ENCODE measurements at places on chromosomes 6 and 20. TPM values are rescaled to one million over a fixed set of nuclear protein-coding genes. Genes with fewer than 3 reads are reported as not detected.

CENPQ gene
- 4.3 TPM for total RNA-seq

RPL7L1 gene
- total RNA-seq, result 64.5 TPM

TMEM151B gene
- not detected for total RNA-seq

DNA sequence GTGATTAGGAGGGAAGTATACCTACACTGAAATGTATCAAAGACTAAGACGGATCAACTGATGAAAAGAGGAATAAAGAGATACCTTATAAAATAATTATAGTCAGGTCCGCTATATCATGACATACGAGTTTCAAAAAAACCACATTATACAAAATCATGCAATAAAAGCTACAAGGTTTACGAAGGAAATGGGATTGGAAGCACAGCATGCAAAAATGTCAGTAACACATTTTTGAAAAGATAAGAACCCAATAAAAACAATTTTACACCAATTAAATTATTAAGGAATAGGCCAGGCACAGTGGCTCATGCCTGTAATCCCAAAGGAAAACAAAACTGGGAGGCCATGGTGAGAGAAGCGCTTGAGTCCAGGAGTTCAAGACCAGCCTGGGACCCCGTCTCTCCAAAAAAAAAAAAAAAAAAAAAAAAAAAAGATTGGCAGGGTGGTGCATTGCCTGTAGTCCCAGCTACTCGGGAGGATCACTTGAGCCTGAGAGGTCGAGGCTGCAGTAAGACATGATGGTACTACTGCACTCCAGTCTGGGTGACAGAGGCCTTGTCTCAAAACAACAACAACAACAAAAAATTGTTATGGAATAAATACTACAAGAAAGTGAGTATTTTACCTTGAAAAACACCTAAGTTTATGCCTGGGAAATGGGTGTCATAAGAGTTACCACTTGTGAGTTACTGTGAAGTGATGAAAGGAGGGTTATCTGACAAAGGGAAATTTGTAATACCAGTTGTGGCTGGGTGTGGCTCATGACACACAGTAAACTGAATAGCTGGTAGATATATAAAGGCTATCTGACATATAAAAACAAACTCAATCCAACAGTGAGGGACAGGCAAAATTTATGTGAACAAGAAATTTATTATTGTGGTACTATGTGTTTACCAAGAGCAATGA is 45.2 kb downstream of the RANBP9 start:
- no peaks in the 10 kb centered on the region for H3K36me3 ChIP-seq
- no peak overlapping the region for H3K4me3 ChIP-seq
- H3K27ac ChIP-seq, result no peak overlapping the region
- peaks cover 24% of the 10 kb centered on the region for H3K4me1 ChIP-seq

- H3K4me1 ChIP-seq, result peaks cover 20% of the 10 kb centered on the region
- no peaks in the 10 kb centered on the region for H3K27me3 ChIP-seq
- DNase-seq, result no peak
- no peak overlapping the region for H3K27ac ChIP-seq
- H3K4me3 ChIP-seq, result no peak overlapping the region
These were observed 38.3 kb downstream of the DAAM2 start for GRCh38 chr6:39830444-39830843.

DNA sequence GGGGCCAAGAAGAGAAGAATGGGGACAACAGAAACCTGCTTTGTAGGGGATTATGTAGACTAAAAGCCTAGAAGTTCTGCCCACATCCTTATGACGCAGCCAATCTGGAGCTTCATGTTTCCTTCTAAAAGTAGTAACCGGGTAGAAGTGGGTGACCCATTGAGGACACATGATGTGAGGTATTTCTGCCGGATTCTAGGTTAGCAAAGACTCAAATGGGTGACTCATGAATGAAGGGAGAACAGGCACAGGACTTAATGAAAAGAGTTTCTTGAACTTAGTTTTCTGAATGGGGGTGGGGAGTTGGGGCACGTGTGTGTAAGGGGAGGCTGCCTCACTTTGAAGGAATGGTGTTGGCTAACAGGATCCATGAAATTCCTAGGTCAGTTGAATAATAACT is 68.8 kb downstream of the CDS2 start:
- peaks cover 58% of the 10 kb centered on the region for H3K36me3 ChIP-seq
- no peak for DNase-seq
- H3K4me3 ChIP-seq, result no peak overlapping the region
- no peaks in the 10 kb centered on the region for H3K4me1 ChIP-seq
- no peak overlapping the region for H3K27ac ChIP-seq
- H3K27me3 ChIP-seq, result no peaks in the 10 kb centered on the region

DNA sequence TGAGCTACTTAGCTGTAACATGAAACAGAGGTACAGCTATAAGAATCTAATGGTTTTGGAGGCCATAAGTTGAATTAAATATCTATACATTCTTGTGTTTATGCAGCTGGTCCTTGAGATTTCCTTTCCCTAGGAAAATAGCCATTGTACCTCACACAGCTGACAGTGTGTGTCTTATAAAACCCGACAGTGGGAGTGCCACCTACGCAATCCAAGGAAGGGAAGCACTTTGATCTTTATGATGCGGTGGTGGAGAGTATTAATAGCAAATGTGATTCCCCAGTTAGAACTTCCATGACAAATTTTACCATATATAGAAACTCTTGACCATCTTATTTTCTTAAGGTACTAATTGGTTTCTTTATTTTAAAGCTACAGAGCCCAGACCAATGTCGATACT is 149.5 kb downstream of the TMEM200A start:
- H3K4me1 ChIP-seq, result peaks cover 7% of the 10 kb centered on the region
- H3K27ac ChIP-seq, result no peak overlapping the region
- H3K36me3 ChIP-seq, result no peaks in the 10 kb centered on the region

DNA sequence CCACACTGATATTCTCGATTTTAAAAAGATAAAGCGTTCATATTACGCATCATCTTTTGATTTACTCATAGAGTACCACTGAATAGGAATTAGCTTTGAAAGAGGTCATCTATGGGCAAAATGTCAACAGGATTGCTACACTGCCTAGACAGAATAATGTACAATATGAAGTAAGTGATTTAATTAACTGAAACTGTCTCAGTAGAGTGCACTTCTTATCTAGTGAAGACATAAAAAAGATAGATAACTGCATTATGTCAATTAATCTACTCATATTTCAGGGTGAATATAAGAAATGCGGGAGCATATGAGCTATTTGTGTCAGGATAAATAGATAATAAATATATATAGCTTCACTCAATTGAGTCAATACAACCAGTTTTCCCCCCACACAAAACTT is 723.9 kb downstream of the EYS start:
- H3K4me1 ChIP-seq, result no peaks in the 10 kb centered on the region
- no peaks in the 10 kb centered on the region for H3K36me3 ChIP-seq
- H3K27me3 ChIP-seq, result no peaks in the 10 kb centered on the region
- no peak overlapping the region for H3K4me3 ChIP-seq

- H3K27me3 ChIP-seq, result no peaks in the 10 kb centered on the region
- no peaks in the 10 kb centered on the region for H3K36me3 ChIP-seq
- H3K27ac ChIP-seq, result no peak overlapping the region
- DNase-seq, result no peak
- no peaks in the 10 kb centered on the region for H3K4me1 ChIP-seq
- no peak overlapping the region for H3K4me3 ChIP-seq
These were observed 165.7 kb downstream of the FOXC1 start for GRCh38 chr6:1775441-1775840.

DNA sequence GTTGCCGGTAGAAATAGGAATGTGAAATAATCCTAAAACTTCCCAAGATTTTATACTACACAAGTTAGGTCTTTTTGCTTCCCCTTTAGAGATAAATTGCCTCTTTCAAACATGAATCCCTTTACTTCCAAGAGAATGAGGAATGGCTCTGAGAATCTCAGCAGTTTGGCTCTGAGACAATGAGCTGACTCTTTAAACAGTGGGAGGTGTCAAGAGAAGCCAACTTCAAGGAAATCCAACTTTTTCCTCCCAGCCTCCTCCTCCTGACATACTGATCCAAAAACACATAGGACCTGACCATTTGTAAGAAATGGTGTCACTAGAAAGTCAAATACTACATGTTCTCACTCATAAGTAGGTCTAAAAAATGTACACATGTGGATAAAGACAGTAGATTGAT is 154.2 kb downstream of the ALDH8A1 start:
- H3K27ac ChIP-seq, result no peak overlapping the region
- no peaks in the 10 kb centered on the region for H3K4me1 ChIP-seq
- no peak for DNase-seq
- no peaks in the 10 kb centered on the region for H3K27me3 ChIP-seq
- H3K4me3 ChIP-seq, result no peak overlapping the region
- no peaks in the 10 kb centered on the region for H3K36me3 ChIP-seq

GRCh38 chr6:113968472-113968871 is 2.5 kb downstream of the HDAC2 start:
- no peaks in the 10 kb centered on the region for H3K27me3 ChIP-seq
- DNase-seq, result no peak
- peaks cover 33% of the 10 kb centered on the region for H3K4me1 ChIP-seq

DNA sequence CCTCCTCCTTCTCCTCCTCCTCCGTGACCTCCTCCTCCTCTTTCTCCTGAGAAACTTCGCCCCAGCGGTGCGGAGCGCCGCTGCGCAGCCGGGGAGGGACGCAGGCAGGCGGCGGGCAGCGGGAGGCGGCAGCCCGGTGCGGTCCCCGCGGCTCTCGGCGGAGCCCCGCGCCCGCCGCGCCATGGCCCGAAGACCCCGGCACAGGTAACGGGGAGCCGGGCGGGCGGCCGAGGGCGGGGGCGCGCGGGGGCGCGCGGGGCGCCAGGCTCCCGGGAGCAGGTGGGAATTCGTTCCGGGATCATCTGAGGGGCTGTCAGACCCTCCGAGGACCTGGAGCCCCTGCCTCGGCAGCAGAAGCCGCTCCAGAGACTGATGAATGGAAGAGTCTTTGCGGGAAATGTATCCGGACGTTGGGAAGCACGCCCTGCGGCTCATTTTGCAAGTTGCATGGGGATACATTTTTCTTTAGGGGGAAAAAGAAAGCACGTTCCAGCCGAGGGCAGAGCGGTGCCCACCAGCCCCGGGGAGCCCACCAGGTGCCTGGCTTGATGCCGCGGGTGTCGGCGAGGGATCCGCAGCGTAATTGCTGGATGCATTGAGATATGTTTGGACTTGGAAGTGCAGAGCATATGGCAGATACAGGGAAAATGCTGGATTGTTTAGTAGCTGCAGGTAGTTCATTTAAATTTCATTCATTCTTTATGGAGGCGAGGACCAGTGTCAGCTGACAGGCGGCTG is 394 bp downstream of the MYB start:
- H3K27me3 ChIP-seq, result peaks cover 46% of the 10 kb centered on the region
- H3K36me3 ChIP-seq, result no peaks in the 10 kb centered on the region
- DNase-seq, result no peak

DNA sequence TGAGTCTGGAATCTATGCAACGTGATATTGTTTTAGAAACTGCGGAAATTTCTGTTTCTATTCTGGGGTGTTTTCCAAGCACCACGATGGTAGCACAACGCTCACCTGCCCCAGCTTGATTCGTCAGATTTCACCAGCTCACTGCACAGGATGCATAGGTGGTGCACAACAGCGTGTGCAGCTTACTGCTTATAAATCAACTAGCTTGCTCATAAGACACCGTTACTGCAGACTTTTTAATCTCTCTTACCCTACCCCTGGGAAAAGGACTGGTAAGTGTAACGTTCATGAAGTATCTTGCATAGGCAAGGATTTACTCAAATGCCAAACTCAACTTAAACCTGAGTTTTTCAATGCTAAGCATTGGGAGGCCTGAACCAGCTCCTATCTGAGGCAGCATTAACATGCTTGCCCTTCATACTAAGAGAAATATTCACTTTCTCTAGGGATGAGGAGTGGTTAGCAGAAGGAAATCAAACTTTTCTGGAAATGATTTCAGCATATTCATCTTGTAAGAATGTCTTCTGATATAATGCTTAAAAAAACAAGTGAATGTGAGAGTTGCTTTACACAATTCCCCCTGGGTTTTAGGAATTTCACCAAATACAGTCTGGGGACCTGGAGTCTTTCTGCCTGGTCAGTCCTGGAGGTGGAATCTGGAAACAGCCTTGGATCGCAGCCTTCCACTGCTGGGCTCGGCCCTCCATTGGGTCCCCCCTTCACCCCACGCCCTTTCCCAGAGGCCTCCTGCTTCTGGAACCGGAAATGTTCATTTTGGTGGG is 100.6 kb downstream of the DACT2 start:
- H3K27ac ChIP-seq, result no peak overlapping the region
- no peaks in the 10 kb centered on the region for H3K36me3 ChIP-seq
- no peaks in the 10 kb centered on the region for H3K4me1 ChIP-seq
- no peak overlapping the region for H3K4me3 ChIP-seq
- H3K27me3 ChIP-seq, result peaks cover 3% of the 10 kb centered on the region

DNA sequence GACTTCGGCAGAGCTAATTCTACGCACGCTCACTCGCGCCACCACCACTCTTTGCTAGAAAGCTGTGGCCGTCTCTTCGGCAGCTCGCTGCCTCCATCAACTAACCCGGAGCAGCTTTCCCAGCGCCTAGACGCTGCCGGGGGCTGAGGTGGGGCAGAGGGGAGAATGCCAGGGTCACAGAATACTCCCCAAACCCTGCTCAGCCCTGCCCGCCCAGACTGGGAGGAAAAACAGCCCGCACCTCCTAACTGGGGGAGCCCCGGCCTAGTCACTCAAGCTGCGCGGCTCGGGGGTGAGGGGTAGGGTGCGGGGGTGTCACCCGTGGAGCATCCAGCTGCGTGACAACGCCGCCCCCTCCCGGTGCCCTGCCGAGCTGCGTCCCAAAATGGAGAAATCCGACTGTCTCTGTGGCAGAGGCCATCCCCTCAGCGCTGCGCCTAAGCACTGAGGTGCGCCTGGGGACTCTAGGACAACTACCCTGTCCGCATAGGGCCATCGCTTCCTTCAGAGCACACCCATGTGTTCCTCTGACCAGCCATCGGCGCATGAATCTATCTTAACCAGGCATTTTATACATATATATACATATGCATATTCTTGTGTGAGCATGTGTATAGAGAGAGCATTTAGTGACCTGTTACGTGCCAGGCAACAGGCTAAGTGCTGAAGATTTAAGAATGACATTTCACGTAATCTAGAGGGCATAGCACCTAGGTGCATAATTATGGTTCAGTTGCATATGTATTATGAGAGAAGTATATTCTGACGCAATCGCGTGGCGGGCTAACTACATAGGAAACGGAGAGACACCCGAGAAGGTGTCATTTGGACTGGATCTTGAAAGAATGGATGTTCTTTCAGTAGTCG is 1.5 kb upstream of the TENT5A start:
- H3K4me1 ChIP-seq, result peaks cover 18% of the 10 kb centered on the region
- H3K36me3 ChIP-seq, result no peaks in the 10 kb centered on the region
- H3K4me3 ChIP-seq, result peak overlapping the region; percentile 68
- H3K27me3 ChIP-seq, result no peaks in the 10 kb centered on the region
- H3K27ac ChIP-seq, result peak overlapping the region; percentile 95

DNA sequence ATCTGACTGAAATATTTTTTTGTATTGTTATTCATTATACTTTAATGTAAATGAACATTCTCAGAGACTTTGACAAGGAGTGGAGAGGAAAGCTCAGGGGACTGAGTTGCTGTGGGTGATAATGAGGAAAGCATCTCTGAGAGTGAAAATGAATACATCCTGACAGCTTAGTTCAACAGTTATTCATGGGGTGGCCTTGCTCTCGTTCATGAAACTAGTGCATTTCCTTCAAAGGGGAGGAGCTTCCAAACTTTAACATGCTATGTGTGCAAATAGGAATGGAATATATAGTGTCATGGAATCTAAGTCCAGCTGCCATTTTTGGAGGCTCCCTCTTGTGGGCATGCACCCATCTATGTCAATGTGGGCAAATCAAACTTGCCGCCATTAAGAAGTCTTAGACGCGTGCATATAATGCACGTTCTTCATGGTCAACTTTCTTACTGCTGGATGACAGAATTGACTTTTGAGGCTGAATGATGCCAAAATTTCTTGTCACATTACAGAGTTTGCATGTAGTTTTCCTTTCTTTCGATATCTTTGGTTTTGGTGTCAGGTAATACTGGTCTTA is 124.3 kb upstream of the TMEM170B start:
- no peak overlapping the region for H3K27ac ChIP-seq
- no peak overlapping the region for H3K4me3 ChIP-seq
- no peaks in the 10 kb centered on the region for H3K27me3 ChIP-seq
- H3K4me1 ChIP-seq, result peaks cover 24% of the 10 kb centered on the region
- DNase-seq, result no peak
